ENCODE measurements at places on chromosomes 3 and 15.

- no peak for DNase-seq
Observed at GRCh38 chr3:196240424-196240823, 24.1 kb downstream of the SLC51A start.

DNA sequence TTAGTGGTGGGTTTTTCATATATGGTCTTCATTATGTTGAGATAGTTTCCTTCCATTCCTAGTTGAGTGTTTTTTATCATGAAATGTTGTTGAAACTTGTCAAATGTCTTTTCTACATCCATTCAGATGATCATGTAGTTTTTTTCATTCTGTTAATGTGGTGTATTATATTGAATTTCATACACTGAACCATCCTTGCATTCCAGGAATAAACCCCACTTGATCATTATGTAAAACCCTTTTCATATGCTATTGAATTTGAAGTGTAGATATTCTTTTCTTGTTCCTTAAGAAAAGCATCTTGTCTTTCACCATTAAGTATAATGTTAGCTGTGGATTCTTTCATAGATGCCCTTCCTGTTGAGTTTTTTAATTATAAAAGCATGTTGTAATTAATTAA is 42.9 kb downstream of the PIAS1 start:
- no peak for DNase-seq

GRCh38 chr3:166307756-166308350 is 470.6 kb upstream of the BCHE start:
- no peak for DNase-seq

DNA sequence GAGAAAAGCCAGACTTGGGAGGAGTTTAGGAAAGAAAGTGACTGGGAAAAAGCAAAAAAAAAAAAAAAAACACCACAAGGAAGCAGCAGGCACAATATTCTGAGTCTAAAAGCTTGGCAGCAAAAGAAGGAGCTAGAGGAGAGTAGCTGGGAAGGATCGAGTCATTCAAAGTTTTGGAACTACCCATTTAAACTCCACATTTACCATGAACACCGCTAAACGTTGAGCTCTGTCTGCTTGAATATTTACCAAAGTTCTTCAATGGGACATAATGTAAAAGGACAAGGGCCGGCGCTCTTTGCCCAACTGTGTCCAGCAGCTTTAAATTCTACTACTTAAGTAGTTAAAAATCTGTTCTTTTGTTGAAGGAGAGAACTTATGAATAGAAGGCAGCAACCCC is 481.9 kb downstream of the FOXP1 start:
- DNase-seq: no peak

DNA sequence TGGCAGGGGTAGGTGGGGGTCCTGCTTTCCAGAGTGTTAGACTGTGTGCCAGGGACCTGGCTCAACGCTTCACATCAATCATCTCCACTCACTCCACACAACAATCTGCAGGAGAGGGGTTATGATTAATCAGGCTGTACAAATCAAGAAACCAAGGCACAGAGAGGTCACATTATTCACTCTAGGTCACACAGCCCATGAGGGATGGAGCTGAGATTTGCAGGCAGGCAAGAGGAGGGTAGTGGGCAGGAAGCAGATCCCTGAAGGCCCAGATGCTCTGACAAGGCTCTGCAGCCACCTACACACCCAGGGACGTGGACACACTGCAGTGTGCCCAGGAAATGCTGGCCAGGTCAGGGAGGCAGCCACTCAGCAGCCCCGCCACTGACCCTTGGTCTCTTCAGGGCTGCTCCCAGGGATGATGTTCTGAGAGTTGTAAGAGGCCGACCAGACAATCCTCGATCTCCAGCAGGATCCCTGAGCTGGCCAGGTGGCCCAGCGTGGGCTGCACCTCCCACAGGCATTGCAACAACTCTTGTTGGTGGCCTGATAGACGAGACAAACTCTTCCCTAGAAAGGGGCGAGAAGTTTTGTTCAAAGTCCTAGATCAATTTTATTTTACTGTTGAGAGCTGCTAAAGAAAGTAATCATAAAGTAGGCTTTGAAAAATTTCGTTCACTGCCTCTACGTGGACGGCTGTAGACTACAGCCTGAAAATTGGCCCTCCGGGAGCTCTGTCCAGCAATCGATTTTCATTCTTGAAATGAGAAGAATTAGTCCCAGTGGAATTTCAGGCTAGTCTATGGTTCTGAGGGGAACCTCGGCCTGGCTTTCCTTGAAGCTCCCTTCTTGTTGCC is 4.2 kb upstream of the SLC6A6 start:
- no peak for DNase-seq

Data from T-helper 22 cell (primary cell).